ENCODE measurements at places on chromosomes 2 and 18.

DNA sequence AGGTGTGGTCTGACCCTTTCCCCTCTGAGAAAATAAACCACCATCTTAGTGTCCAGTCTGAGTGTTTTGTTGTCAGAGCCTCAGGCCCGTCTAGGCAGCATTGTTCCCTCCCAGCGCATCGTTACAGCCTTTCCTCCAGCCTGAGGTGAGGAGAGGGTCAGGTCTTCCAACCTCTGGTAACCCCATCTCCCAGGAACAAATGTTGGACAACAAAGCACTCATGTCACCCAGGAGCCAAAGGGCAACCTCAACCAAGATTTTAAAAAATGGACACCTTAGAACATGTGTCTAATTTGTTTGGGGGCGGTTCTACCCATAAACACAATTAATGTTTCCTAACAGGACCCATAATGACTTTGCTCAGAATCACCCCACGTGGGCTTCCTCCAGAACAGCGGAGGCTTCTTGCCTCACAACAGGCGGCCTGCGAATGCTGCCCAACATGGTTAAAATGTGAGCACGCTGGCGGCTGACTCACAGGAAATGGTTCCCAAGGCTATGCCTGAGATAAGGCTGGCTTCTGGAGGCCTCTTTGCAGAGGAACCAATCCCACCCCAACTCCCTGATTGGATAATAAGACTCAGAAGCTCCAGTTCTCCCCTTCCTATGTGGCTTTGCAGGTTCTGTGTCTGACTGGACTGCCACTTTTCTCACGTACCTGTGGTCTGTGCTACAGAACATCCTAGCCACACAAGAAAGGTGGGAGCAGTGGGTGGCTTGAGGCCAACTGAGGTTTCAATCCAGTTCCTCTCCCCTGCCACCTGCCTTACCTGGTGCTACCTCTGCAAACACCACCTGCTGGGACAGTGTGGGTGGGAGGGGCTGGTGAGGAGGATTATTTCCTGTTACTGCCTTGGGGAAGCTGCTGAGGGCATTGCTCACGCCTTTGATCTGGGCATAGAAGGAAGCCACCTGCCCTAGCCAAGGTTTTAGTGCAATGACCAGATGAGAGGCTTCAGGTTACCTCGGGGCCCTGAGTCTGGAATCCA is 108.8 kb downstream of the B3GNT2 start:
- DNase-seq: no peak

- DNase-seq: no peak
Observed at GRCh38 chr2:29397039-29397438, 281.8 kb downstream of the CLIP4 start.

DNA sequence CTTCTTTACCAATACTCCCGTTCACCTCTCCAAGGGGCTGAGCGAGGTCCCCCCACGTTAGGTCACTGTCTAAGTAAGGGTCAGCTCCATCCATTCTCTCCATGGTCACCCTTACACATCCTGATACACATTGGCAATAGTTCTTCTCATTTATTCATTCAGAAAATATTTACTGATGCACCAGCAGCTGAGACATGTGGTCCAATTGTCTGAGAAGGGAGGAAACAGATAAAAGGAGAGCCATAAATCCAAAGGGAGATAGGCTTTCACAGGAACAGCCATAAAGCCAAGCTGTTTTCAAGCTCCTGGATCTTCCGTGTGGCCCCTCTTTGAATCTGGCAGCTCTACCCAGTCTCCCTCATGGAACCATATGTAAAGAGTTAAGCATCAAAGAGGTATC is 121.2 kb downstream of the TXNL1 start:
- DNase-seq: no peak

DNA sequence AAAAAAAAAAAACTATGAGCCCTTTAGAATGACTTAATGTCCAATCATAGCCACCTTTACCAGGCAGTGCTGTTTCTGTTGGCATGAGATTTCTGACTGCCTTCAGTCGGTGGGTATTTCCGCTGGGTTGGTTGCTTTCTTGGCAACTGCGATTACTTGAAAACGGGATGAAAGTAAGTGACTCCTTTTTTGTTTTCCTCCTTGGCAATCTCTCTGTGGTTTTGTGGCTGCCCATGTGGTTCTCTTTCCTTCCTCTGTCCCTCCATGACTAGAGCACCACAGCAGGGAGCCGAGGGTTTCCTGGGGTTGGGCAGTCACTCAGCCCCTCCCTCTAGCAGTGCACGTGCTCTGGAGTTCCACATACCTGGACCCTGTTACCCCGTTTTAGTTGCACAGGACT is 112.1 kb downstream of the KLHL29 start:
- DNase-seq: no peak

DNA sequence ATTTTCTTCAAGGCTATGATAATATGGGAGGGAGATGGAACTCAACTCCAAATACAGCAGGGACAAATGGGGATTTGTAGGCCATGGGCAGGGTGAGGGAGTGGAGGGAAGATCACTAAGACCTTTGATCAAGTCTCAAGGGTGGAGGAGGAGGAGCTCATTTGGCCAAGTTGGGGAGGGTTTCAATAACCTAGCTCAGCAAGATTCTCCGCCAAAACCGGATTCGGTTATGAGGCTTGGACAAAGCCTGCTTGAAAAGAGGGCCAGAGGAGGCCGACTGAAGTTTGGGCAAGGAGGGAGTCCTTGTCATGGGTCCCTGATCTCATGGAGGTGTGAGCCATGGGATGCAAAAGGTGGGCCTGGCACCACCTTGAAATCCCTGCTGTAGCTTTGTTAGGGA is 68.8 kb downstream of the TSN start:
- DNase-seq: no peak

- DNase-seq: no peak
Observed at GRCh38 chr2:111208639-111209038, 87.9 kb downstream of the BCL2L11 start.

- DNase-seq: no peak
Observed at GRCh38 chr2:169131587-169132512, 62.5 kb downstream of the DHRS9 start.

DNA sequence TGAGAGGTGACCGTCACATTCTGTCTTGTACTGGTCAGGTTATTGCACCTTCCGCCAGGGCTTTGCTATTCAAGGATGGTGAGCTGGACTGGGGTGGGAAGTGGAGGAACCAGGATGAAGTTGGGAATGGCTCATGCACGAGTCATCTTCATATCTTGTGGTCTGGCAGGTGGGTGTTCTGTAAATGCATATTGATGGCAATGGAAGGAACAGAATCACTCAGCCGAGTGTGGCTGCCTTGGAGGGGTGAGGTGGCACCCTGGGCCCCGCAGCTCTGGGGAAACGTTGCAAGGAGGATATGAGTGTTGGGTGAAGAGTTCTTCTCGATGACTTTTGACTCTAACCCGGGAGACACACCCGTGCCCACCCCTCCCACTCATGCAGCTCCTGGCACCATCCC is 1.2 kb downstream of the NEU2 start:
- DNase-seq: no peak

- no peak for DNase-seq
Observed at GRCh38 chr2:64651590-64651989, 2.1 kb downstream of the SERTAD2 start.

DNA sequence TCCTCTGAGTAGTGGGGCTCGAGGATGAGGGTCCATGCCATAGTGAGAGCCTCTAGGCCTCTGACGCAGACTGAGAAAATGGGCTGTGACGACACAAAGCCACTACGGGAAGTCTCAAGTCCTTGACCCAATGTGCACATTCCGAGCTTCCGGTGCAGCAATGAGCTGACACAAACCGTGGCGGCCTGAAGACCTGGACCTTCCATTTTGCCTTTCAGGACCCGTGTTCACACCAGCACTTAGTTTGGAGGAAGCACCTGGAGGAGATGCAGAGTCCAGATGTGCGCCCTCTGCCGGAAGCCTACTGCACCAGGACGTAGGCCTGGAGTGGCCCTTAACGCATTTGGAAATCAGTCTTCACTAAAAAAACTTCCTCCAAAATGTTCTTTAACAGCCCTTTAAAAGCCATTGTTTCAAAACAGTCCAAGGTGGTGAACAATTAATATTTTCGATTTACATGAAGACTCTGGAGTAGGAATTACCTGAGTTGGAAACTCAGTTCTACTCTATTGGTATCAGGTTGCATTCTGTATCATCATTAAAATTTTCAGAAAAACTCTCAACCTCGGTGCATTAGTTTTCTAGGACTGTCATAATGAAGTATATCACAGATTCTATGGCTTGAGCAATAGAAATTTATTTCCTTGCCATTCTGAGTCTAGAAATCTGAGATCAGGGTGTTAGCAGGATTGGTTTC is 33.9 kb downstream of the BMP10 start:
- no peak for DNase-seq

DNA sequence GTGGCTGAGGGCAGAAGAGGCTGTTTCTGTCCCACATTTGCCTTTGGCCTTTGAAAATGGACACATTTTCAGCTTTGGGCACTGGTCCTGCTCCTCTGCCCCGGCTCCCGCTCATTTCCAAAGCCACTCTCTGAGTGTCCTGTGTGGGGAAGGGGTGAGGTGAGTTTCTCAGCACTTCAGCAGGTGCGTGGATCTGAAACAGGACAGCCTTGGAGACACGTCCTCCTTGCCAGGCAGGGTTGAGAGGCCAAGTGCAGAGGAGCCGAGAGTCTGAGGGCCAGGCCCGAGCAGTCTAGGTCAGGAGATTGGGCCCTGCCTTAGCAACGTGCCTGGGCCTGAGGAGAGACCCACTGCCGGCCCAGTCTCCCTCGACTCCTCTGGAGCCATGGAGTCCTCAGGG is 21.9 kb upstream of the ALPI start:
- DNase-seq: no peak

- DNase-seq: no peak
Observed at GRCh38 chr2:156852210-156852609, 405.3 kb upstream of the GALNT5 start.

DNA sequence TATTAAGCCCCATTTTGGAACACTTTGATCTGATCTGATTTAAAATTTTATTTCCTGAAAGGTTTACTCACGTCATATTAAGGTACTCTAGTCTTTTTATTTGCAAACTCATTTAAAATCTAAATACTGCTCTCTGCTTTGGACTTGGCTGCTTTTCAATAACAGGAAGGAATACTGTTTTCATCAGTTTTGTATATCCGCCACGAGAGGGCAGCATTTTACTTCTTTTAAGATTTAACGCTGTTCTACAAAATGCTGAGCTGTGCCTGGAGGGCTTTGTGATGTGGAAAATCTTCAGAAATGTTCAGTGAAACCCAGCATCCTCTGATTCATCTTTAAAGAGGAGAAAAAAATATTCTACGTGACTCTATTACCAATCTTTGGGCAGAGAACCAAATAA is 37.5 kb upstream of the SLC38A11 start:
- DNase-seq: peak; percentile 37

DNA sequence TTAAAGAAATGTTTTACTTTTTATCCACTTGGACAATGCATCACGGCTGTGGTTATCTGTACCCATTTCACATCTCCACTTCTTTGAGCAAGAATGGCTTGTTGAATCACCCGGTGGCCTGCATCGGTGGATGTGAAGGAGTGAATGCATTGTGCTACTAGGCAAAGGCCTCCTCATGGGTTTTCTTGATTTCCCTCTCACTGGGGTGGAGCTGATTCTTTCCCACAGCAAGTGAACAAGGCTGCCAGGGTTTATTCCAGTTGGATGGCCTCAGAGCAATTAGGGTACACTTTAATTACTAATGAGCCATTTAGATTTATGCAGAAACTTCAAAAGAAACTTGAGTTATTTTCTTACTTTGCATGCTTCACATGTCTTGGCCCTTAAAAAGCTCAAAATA is 387.1 kb downstream of the RND3 start:
- DNase-seq: no peak

GRCh38 chr2:233456934-233457333 is 102.6 kb downstream of the DGKD start:
- DNase-seq: no peak

DNA sequence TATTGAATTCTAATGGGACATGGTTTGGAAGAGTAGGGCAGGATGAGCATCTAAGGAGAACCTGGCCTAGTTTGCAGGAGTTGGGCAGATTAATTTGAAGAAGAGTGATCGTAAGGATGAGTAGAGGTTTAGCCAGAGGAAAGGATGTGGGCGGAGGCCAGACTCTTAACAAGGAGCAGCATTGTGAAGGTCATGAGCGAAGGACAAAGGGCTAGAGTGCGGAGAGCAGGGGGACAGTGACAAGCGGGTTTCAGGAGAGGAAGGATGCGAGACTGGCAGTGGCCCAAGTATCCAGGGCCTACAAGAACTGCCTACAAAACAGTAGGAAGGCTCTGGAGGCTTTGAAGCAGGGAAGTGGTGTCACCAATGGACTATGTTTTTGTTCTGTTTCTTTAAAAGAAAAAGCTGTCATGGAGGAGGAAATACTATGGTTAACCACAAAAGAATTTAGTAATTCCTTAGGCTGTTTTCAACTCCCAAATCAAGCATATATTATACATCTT is 20.1 kb downstream of the SLC66A3 start:
- DNase-seq: no peak

DNA sequence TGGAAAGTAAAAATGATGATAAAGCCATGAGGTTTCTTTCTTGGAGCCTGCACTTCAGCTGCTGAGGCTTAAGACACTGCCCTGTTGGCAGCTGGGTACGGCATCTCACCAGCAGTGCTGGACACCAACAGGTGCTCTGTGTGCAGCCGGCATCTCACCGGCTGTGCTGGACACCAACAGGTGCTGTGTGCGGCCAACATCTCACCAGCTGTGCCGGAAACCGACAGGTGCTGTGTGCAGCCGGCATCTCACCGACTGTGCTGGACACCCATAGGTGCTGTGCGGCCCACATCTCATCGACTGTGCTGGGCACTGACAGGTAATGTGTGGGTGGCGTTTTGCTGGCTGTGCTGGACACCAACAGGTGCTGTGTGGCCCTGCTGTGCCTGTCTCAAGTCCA is 190.8 kb downstream of the TMEM18 start:
- DNase-seq: no peak

DNA sequence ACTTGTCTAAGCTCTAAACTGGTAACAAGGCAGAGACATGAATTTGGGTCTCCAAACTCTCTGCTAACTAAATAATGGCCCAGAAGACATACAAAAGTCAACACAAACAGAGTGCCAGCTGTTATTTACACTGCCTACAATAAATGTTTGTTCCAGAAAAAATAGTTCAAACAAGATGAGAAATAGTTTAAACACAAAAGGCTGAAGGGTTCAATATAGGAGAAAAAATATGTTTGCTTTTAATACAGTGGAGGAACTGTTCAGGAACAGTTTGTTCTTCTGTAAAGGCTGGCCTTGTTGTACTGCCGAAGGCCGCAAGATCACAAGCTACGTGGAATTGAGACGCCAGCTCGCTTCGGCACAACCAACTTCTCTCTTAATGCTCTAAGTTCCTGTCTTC is 74.6 kb downstream of the AFF3 start:
- DNase-seq: no peak
